ENCODE measurements at places on chromosomes 5 and 9.

DNA sequence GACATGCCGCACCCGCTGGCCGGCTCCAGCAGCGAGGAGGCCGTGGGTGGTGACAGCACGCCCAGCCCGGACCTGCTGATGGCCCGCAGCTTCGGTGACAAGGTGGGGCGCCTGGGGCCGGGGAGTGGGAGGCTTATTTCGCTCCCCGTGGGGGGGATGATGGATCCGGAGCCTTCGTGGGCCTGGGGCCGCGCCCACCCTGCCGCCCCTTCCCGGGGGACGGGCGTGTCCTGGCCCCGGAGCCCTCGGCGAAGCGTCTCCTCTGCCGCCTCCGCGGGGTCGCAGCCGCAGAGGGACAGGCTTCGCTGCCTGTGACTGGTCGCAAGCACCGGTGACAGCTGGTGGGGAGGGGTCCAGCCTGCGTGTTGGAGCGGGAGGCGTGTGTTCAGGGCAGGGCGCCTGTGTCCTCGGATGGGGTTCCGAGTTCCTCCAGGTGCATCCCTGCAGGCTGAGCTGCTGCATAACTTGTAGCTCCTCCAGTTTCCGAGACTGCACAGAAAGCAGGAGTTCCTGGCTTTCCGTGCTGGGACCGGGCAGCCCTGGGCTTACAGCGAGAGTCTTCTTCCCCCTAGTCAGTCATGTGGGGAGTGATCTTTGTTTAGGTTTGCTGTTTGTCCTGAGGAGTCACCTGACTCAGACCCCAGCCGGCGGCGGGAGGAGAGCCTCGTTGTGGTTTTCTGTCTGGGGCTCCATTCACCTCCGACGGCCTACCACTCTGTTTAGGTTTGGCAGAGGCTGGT is 666 bp downstream of the SNX30 start:
- DNase-seq: no peak

- DNase-seq: no peak
These were observed 108.8 kb downstream of the NIPBL start for GRCh38 chr5:36985387-36985786.

DNA sequence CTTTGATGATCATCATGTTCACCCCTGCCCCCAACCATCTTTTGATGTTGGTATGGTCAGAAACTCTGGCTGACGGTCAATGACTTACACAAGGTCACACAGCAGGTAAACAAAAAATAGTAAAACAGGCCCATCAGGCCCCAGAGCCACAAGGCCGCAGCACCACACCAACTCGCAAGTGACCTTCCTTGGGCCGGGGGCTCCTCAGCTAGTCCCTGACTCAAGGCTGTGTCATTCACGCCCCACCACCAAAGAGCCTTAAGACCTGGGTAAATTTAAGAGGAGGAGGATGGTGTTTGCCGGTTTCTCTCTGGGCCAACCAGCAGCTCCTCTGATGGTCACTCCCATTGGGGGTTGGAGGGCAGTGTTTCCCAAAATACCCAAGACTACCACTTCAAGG is 55.8 kb downstream of the PSMB7 start:
- DNase-seq: no peak

- DNase-seq: no peak
These were observed 123.8 kb upstream of the LIFR start for GRCh38 chr5:38680094-38680825.

- DNase-seq: no peak
These were observed 67.4 kb downstream of the RASGRF2 start for GRCh38 chr5:81027481-81028058.

DNA sequence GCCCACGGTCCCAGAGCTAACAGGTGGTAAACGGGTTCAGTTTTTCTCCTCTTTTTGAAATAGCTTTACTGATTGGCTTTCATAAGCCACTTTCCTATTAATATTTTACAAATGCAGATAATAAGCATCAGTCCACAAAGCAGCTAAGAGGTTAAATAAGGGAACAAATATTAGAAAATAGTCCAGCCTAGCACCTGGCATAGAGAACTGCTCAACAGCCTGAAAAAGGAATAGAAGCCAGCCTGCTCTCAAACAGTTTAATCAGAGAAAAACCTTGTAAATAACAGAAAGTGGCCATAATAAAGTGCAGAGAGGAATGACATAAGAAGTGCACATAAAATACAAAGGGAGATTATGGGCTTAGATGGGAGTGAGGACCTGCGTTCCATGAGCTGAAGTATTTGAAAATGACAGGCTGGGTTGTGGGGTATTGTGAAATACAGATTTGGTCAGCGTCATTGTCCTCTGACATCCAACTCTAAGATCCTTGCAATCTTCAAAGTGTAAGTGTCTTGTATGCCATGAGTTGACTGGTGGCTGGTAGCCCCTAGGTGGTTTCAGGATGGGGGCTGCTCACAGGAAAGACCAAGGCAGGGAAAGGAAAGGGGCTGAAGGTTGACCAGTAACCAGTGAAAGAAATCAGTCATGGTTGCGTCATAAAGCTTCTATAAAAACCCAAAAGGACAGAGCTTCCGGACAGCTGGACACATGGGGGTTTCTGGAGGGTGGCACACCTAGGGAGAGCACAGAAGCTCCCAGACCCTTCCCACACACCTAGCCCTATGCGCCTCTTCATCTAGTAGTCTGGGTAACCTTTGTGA is 32.4 kb downstream of the MYO10 start:
- DNase-seq: no peak

GRCh38 chr5:151896031-151896691 is 28.5 kb downstream of the GLRA1 start:
- no peak for DNase-seq

DNA sequence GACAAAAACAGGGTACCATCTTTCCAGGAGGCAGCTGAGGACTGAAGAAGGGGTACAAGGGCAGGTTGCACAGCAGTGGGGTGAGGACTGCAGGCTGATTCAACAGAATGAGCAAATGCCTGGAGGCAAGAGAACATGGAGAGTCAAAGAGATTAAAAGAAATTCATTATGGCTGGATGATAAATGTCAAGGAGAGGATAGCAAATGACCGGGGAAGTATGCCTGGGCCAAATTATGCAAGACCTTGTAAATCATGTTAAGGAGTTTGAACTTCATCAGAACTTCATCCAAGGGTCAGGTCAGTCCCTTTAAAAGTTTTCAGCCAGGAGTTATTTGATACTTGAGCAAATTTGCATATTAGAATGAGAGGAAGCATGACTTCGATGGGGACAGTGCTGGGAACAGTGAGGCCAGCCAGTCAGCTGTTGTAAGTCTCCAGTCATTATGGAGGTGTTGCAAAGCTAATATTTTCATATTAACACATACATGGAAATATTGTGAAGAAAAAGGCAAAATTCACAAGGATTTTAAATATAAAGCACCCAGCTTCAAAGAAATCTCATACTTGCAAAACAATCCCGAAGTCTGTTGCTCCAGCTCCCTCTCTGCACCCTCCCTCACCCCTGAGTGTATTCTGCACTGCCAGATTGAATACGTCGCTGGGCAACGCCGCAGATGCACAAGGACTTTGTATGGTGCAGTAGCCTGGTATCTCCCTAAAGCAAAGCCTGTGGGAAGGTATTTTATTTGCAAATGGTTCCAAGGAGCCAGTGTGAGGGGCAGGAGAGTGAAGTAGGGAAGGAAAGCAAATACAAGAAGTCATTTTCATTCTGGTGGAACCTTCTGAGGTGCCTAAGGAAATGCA is 509.8 kb upstream of the TLE4 start:
- no peak for DNase-seq

- DNase-seq: no peak
These were observed 157.4 kb downstream of the NR3C1 start for GRCh38 chr5:143245929-143246561.

GRCh38 chr5:101664071-101664791 is 631.9 kb downstream of the SLCO4C1 start:
- DNase-seq: no peak

DNA sequence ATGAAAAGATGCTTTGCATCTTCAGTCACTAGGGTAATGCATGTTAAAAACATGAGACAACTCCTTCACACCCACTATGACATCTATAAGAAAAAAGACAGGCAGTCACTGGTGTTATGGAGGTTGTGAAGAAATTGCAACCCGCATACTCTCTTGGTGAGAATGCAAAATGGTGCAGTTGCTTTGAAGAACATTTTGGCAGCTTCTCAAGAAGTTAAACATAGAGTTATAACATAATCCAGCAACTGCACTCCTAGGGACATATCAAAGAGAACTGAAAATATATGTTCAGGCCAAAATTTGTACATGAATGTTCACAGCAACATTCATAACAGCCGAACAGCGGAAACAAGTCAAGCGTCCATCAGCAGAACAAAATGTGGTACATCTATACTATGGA is 46.3 kb upstream of the TBC1D9B start:
- DNase-seq: no peak

DNA sequence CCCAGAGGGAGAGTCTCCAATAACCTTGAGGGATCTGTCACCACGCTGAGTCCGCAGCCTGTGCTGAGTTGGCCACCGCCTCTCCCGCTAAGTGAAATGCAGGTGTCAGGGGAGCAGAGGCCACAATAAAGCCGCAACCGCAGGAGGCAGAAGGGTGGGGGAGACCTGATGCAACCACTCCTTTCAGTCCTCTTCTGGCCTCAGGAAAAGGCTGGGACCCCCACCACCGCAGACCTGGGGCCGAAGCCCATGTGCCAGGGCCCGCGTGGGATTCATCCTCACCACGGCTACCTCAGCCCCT is 576 bp downstream of the MAP1B start:
- DNase-seq: no peak

- no peak for DNase-seq
These were observed 137.1 kb downstream of the SUSD1 start for GRCh38 chr9:112038017-112038408.

DNA sequence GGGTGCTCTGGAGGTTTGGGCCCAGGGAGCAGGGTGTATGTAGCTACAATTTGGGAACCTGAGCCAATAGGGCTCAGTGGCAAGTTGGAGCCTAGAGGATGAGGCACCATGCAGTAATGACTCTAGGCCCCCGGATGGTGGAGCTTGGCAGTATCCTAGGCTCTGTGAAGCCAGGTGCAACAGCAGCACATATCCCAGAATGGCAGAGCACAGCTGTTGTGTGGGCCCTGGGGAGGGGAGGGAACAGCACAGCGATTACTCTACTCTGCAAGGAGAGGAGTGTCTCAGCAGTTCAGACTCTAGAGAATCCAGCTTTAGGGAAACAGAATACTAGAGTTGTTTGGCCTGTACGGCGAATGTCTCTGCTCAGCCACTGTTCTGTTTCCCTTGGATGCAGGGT is 56.1 kb downstream of the LRRTM2 start:
- DNase-seq: no peak

DNA sequence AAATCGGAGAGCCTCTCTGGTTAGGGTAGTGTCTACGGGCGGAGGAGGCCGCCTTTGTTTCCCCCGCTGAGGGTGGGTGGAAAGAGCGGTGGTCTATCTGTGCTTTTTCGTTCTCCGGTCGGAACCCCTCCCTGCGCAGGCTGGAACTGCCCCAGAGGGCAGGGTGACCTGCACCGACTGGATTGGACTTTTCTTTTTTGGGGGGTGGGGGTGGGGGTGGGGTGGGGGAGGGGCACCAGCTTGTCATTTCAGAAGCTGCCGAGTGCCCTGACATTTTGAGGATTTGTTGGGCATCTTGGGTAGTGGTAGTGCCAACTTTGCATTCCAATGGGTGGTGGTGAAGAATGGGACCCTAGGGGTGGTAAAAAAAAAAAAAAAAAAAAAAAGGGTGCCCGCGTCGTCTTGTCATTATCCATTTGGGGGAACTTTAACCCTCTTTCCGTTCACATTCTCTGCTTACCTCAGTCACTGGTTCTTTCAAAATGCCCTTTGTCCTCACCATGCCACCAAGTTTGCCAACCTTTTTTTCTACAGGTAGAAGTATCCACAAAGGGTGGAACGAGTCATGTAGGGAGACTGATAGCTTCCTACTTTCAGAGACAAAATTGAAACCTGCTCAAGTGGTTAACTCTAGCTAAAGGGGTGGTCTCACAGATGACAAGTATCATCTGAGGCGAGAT is 1.3 kb downstream of the UBE2R2 start:
- DNase-seq: no peak

- no peak for DNase-seq
These were observed 243.5 kb upstream of the CCNG1 start for GRCh38 chr5:163193886-163194285.

- DNase-seq: no peak
These were observed 124.7 kb upstream of the IRX2 start for GRCh38 chr5:2876183-2876582.

DNA sequence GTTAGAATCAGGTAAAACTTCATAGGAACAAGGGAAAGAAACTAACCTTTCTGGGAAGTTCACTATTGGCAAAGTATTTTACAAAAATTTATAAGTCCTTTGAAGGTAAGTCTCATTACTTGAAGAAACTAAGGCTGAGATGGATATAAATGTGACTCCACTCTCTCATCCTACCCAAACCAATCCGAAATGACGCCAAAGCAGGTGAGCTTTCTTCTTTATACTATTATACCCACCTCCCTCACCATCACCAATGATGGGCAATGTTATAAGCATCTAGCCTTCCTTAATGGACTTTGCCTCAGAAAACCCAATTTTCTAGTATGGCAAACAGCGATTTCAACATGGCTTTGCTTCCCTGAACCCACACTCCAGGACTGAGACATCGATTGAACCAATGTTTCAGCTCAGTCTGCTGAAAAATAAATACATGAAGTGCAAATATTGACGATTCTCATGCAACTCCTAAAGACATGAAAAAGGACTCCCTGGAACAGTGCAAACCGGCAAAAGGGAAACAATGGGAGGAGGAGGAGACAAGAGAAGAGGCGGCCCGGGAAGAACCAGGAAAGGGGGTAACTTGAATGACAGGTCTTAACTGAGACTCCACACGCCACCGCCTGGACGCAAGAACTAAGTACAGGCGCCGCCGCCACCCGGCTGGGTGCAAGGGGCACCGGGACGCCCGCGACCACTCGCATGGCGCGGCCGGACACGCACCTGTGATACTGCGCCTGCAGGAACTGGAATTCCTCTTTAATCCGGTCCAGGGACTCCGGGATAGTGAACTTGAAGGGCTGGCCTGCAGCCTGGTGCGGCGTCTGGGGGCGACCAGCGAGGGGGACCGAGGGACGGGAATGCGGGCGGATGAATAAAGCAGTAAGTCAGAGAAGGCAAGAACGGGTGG is 2.5 kb downstream of the TLE1 start:
- no peak for DNase-seq

- DNase-seq: no peak
These were observed 1184.8 kb downstream of the DTWD2 start for GRCh38 chr5:117803533-117803932.

DNA sequence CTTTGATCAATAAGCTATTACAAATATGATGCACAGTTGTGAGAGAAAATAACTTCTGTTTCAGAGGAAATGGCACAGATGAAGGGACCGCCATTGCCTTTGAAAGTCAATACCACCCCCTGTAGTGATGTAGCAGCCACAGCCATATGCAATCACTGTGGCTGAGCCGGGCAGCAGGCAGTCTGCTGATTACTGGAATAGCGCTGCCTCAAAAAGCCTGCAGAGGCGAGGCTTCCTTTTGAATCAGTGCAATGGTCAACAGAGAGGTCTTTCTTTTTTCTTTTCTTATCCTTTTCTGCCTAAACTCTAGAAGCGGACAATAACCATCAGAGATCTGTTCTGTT is 265.1 kb upstream of the TAS2R1 start:
- DNase-seq: no peak

DNA sequence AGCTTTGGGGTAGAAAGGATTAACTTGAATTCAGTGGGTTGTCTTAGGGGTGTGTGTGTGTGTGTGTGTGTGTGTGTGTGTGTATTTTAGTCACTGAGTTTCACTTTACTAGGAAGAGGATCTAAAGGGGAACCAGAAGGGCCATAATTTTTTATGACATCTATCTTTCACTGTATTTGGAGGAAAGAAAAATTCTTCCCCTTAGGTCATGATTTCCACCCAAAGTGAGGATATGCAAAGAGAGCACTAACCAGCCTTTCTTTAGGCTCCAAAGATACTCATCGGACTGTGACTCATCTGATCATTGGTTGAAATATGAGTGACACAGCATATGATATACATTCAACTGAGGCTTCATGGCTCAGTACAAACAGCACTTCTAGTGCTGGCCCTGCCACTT is 75.2 kb upstream of the RASGRF2 start:
- DNase-seq: no peak

All from activated CD4-positive, CD25-positive, alpha-beta regulatory T cell treated with anti-CD3 and anti-CD28 coated beads, Interleukin-2, amount 50 U/mL, for 16 hours (primary cell).